ENCODE measurements at places on chromosomes 12 and 14.
A peak's percentile ranks its signal among the peaks of the same experiment; 100 is the strongest.

- DNase-seq: no peak
Observed at GRCh38 chr14:73242357-73242901, 5.1 kb downstream of the PAPLN start.

- no peak for DNase-seq
Observed at GRCh38 chr14:54117396-54117795, 160.8 kb upstream of the BMP4 start.

- DNase-seq: no peak
Observed at GRCh38 chr12:71719647-71720370, 33.9 kb downstream of the TMEM19 start.

DNA sequence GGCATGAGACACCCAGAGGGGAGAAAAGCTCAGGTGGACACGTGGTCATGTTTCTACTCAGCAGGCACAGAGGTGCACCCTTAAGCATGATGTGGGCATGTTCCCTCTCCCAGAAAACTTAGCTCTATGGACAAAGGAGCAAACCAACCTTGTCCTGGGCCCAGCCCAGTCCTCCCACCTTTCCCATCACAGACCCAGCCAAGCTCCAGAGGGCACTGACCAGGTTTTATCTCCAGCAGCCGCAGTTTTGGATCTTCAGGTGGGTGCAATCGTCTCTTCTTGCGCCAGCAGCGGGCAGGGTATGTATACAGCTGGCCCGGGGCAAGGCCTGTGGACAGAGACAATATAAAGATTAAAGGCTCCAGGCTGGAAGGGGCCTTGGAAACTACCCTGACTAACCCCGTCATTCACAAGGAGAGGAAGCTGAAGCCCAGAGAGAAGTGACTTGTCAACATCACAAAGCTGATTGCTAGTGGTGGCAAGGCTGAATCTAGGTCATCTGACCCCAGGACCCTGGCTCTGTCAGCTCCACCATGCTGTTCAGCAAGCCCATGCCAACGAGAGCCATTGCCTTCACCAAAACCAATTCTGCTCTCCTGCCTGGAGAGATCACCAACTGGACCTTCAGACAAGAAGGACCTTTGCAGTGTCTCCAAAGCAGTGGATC lies 140.7 kb downstream of the DPF3 start:
- no peak for DNase-seq

DNA sequence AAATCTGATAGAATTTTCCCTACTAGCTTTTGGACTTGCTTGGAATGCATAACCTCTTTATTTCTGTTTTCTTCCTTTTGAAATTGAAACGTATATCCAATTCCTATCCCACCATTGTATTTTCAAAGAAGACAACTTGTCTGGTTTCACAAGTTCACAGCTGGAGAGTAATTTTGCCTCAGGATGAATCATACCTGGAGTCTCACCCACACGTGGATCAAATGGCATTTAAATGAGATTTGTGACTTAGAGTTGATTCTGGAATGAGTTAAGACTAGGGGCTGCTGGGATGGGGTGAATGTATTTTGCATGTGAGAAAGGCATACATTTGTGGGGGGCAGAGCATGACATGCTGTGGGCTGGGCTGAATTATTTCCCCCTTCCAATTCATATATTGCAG lies 516.5 kb upstream of the MGAT4C start:
- DNase-seq: no peak

- peak; percentile 2 for DNase-seq
Observed at GRCh38 chr14:85090681-85091080, 439.3 kb upstream of the FLRT2 start.

DNA sequence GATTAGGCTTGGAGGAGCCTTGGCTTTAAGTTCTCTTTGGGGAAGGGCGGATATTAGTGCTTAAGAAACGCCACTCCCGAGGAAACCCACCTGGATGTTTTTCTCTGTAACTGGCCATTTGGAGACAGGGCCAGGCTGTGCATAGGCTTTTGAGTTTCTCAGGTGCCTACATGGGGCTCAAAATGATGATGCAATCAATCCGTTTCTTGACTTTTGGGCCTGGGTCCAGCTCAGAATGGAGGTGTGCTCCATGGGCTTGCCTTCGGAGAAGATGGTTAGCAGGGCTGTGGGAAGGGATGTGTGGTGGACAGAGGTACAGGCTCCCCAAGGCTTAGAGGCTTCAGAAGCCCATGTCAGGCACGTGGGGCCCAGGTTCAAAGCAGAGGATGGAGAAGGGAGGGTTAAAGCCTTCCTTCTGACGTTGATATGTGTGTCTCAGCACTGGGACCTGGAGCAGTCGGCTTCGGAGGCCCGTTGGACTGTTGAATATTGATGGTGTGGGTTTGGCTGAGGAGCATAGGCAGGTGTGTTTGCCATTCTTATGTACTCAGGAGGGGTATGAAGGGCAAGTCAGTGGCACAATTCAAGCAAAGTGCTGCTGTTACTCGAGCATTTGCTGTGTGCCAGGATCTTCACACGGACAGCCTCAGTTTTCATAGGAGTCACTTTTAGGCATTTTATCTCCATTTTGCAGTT lies 82.8 kb downstream of the SLC25A47 start:
- DNase-seq: no peak

GRCh38 chr14:104977008-104977680 lies 1.0 kb downstream of the AHNAK2 start:
- no peak for DNase-seq

DNA sequence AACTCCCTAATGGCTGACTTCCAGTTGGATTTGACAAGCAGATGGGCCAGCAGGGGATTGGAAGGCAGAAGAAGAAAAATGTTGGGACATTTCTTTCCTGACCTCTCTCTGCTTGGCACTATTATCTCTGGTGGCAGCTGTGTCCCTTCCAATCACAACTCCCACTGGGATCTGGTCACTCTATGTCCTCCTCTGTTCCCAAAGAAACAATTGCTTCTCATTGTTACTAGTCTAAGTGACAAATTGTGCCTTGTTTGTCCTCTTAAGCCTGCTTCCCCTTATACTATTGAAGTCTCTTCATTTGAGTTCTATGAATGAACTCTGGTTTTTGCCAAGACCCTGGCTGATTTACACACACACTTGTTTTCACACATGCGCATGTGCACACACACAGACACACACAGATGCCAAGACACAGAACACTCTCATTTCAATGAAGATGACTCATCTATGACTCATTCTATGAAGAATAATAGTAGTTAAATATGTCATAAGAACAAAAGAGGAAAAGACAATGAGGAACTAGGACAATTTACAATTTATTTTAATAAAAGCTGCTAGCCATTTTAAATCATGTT lies 83.0 kb upstream of the FAR2 start:
- DNase-seq: no peak

- DNase-seq: no peak
Observed at GRCh38 chr14:88825503-88825902, 1.1 kb downstream of the TTC8 start.

- no peak for DNase-seq
Observed at GRCh38 chr12:16002880-16003279, 91.7 kb downstream of the DERA start.
